Glutamatergic neuron (in vitro differentiated cells): ENCODE measurements at places on chromosomes 6 and 20. TPM values are rescaled to one million over a fixed set of nuclear protein-coding genes. Genes with fewer than 3 reads are reported as not detected.
A peak's percentile ranks its signal among the peaks of the same experiment; 100 is the strongest.

DNA sequence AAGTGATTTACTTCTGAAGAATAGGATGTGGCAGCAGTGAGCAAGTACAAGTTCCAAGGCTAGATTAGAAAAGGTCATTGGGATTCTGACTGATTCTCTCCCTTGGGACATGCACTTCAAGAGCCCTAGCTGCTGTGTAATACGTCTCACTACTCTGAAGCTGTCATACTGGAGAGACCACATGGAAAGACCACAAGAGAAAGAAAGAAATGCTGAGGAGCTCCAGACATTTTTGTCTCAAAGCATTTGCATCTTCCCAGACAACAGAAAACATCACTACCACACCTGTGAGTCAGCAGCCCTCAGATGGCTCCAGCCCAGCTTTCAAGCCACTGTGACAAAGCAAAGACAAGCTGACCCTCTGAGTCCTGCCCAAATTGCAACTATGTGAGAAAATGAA, 20.7 kb downstream of the TENT5A start:
- no peak for DNase-seq
- H3K27me3 ChIP-seq: no peaks in the 10 kb centered on the region
- no peaks in the 10 kb centered on the region for H3K4me1 ChIP-seq

MLIP gene
- 0.44 TPM for total RNA-seq

- peaks cover 21% of the 10 kb centered on the region for H3K4me1 ChIP-seq
- no peaks in the 10 kb centered on the region for H3K36me3 ChIP-seq
- DNase-seq: peak; percentile 72
- H3K27ac ChIP-seq: peak overlapping the region; percentile 95
- peaks cover 16% of the 10 kb centered on the region for H3K27me3 ChIP-seq
- H3K4me3 ChIP-seq: peak overlapping the region; percentile 98
Observed at GRCh38 chr6:31734821-31735406, 1.4 kb downstream of the CLIC1 start.

GRCh38 chr20:43372051-43372450, 85.6 kb upstream of the SRSF6 start:
- no peaks in the 10 kb centered on the region for H3K27me3 ChIP-seq
- no peak overlapping the region for H3K27ac ChIP-seq
- H3K36me3 ChIP-seq: no peaks in the 10 kb centered on the region
- no peaks in the 10 kb centered on the region for H3K4me1 ChIP-seq
- no peak for DNase-seq
- H3K4me3 ChIP-seq: no peak overlapping the region

- peaks cover 10% of the 10 kb centered on the region for H3K27me3 ChIP-seq
- peak; percentile 79 for DNase-seq
- H3K4me3 ChIP-seq: peak overlapping the region; percentile 90
- no peaks in the 10 kb centered on the region for H3K36me3 ChIP-seq
- peaks cover 5% of the 10 kb centered on the region for H3K4me1 ChIP-seq
Observed at GRCh38 chr20:2652724-2653555, 508 bp downstream of the NOP56 start.

- no peak overlapping the region for H3K4me3 ChIP-seq
- H3K4me1 ChIP-seq: peaks cover 11% of the 10 kb centered on the region
- no peak overlapping the region for H3K27ac ChIP-seq
- DNase-seq: no peak
- H3K27me3 ChIP-seq: no peaks in the 10 kb centered on the region
Observed at GRCh38 chr20:24576447-24576846, 107.0 kb downstream of the SYNDIG1 start.

DNA sequence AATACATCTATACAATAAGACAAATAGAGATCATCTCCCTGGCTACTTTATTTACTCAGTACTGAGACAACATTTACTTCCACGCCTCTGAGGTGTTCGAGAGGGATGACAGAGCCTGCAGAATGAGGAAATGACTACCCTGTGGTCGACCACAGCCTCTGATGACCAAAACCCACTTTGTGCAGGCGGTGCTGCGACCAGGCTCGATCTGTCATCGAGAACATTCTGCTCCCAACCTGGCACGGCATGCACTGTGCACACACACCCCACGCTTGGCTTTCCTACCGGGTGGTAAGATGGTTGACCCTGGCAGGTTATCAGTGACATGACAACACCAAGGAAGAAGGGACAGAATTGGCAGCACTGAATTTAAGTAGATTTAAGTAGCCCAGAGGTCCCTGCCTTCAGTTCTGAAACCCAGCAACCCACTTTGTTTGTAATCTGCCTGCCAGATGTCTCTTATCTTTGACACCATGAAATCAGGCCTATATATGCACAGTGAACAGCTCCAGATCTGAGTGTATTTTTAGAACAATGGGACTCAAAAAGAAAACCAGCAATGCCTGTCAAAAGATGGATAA, 42.6 kb downstream of the TTI1 start:
- no peaks in the 10 kb centered on the region for H3K36me3 ChIP-seq
- peak overlapping the region; percentile 17 for H3K4me3 ChIP-seq
- peaks cover 61% of the 10 kb centered on the region for H3K4me1 ChIP-seq
- H3K27ac ChIP-seq: peak overlapping the region; percentile 84

XKR7 gene
- total RNA-seq: 284 TPM

HLA-DMB gene
- total RNA-seq: not detected

GRCh38 chr20:23143098-23143497, 57.0 kb upstream of the CD93 start:
- no peaks in the 10 kb centered on the region for H3K36me3 ChIP-seq
- H3K27ac ChIP-seq: no peak overlapping the region
- H3K4me3 ChIP-seq: no peak overlapping the region
- H3K4me1 ChIP-seq: peaks cover 3% of the 10 kb centered on the region
- DNase-seq: no peak
- no peaks in the 10 kb centered on the region for H3K27me3 ChIP-seq

DNA sequence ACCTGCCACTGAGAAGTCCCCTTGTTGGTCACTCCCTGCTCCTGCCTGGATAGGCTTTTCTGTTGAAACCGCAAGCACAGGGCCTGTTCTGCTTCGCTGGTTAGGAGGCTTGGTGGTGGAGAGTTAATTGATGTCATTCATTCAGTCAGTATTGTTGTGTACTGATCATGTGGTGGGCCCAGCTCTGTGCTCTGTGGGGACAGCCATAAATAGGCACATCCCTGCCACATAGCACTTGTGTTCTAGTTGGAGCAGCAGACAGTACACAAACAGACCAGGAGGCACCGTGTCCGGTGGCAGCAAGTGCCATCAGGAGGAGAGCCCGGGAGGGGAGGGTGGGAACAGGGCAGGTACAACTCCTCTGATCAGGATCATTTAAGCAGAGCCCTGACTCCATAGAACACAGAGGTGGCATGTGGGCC, 155.2 kb upstream of the INSM1 start:
- DNase-seq: no peak
- peak overlapping the region; percentile 62 for H3K27ac ChIP-seq
- H3K4me3 ChIP-seq: no peak overlapping the region
- peaks cover 80% of the 10 kb centered on the region for H3K4me1 ChIP-seq
- no peaks in the 10 kb centered on the region for H3K36me3 ChIP-seq

GRCh38 chr6:25186919-25187318, 92.3 kb upstream of the CARMIL1 start:
- DNase-seq: no peak
- H3K27me3 ChIP-seq: peaks cover 3% of the 10 kb centered on the region

GRCh38 chr6:7535498-7535897, 6.0 kb upstream of the DSP start:
- H3K27me3 ChIP-seq: peaks cover 9% of the 10 kb centered on the region
- H3K27ac ChIP-seq: no peak overlapping the region
- H3K4me1 ChIP-seq: peaks cover 1% of the 10 kb centered on the region
- no peak for DNase-seq

FANCE gene
- total RNA-seq: 33.4 TPM

DNA sequence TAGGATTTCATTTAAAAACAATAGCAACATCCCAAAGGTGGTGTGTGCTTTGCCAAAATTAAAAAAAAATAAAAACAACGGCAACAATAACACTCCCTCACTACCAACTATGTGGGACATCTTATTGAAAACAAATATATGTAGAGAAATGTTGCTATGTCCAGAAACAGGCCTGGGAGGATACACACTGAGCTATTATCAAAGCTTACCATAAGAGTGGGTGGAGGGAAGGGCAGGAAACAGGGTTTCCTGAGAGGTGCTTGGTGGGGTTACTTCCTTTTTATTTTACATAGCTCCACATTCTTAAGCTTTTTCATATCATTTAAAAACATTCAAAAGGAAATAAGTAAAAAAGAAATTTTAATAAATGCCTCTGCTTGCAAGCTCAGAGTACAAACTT, 150.0 kb upstream of the RIPOR2 start:
- no peaks in the 10 kb centered on the region for H3K27me3 ChIP-seq
- H3K36me3 ChIP-seq: no peaks in the 10 kb centered on the region
- no peak overlapping the region for H3K4me3 ChIP-seq
- H3K4me1 ChIP-seq: no peaks in the 10 kb centered on the region
- no peak overlapping the region for H3K27ac ChIP-seq

DNA sequence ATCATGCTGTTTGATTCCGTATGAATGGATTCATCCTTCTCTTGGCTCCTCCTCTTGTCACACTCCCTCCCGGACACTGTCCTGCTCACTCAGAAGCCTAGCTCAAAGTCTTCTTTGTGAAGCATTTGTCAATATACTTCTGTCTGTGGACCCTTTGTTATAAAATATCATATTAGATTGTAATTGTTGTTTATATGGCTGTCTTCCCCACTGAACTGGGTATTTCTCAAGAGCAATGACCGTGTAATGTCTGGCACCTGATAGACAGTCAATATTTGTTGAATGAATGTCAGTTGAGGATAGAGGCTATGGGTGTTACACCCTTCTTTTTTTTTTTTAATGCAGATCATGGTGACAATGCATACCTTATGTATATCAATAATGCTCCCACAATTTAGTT, 335.3 kb downstream of the SOX4 start:
- H3K4me3 ChIP-seq: no peak overlapping the region
- H3K27me3 ChIP-seq: peaks cover 13% of the 10 kb centered on the region
- H3K27ac ChIP-seq: no peak overlapping the region
- no peaks in the 10 kb centered on the region for H3K36me3 ChIP-seq
- peaks cover 7% of the 10 kb centered on the region for H3K4me1 ChIP-seq
- DNase-seq: no peak

DNA sequence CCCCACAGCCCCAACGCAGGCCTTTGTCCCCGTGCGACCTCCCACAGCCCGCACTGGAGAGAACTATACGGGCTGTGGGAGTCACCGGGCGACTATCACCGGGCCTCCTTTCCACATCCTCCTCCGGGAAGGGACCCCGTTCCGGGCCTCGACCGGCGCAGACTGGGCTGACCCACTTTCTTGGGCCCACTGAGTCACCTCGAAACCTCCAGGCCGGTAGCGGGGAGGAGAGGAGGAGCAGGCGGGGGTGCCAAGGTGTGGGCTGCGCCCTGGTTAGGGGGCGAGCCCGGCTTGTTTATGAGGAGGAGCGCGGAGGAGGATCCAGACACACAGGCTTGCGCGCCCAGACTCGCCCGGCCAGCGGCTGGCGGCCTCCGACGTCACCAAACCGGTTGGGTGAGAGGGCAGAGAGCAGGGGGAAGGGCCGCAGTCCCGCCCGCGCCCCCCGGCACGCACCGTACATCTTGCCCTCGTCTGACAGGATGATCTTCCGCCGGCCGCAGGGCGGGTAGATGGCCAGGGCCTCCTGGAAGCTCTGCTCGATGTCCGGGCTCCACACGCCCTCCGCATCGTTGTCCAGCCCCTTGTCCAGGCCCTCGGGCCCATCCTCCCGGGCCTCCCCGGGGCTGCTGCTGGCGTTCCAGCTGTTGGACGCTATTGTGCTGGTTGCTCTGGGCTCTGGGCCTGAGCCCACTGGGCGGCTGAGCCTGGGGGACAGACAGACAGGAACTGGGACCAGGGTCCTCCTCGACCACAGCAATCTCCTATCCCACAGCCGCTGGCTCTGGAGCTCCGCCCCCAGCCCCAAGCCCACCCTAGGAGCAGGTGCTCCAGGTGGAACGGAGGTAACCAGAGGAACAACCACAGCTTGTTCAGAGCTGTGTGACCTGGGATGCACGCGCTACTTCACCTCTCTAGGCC, 10.6 kb downstream of the TEAD3 start:
- DNase-seq: peak; percentile 55
- H3K4me3 ChIP-seq: peak overlapping the region; percentile 74
- H3K36me3 ChIP-seq: no peaks in the 10 kb centered on the region
- peaks cover 4% of the 10 kb centered on the region for H3K27me3 ChIP-seq

- H3K4me3 ChIP-seq: no peak overlapping the region
- H3K27me3 ChIP-seq: no peaks in the 10 kb centered on the region
- H3K36me3 ChIP-seq: no peaks in the 10 kb centered on the region
Observed at GRCh38 chr20:33105316-33105924, 26.0 kb downstream of the BPIFB4 start.

DNA sequence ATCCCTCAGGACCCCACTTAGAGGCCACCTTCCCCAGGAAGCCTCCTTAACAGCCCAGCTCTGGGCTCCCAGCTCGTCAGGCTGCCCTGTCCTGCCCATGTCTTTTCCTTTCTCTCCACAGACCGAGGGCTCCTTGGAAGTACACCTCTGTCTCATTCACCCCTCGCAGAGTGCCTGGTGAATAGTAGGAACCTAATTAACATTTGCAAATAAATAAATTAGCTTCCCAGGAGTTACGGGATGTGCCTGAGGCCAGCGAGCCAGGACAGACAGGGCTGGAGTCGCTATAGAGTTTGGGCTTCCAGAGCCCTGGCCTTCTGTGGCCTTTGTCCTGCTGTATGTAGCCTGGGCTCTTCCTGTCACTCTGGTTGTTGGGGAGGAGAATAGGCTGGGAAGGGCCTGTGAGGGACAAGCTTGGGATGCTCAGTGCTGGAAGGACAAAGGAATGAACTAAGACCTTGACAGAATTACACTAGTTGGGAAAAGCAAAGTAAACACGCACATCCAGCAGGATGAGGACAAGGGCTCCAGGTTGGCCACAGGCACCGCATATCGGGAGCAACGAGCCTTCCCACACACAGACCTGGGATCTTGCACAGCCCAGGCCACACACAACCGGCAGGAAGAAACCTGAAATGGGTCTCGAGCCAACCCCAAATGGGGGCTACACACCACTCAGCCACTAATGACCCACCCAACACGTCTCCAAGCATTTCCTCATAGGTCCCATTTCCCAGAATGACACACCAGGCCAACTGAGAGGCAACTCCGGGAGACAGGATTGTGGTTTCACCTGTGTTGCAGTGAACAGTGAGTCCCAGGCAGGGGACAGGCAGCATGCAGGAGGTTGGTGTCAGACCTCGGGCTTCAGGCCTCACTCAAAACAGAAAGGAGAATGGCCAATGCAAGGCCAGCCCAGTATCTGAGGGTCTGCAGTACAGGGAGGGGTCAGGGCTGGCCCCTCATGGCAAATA, 9.7 kb downstream of the MAP1LC3A start:
- H3K27ac ChIP-seq: no peak overlapping the region
- H3K4me1 ChIP-seq: peaks cover 7% of the 10 kb centered on the region
- H3K27me3 ChIP-seq: peaks cover 11% of the 10 kb centered on the region
- no peaks in the 10 kb centered on the region for H3K36me3 ChIP-seq
- no peak for DNase-seq

GRCh38 chr20:36010076-36010475, 41.7 kb downstream of the CNBD2 start:
- peaks cover 3% of the 10 kb centered on the region for H3K4me1 ChIP-seq
- no peak for DNase-seq
- peaks cover 5% of the 10 kb centered on the region for H3K27me3 ChIP-seq
- no peak overlapping the region for H3K27ac ChIP-seq
- H3K4me3 ChIP-seq: no peak overlapping the region

DHX16 gene
- total RNA-seq: 26.9 TPM

MTFR2 gene
- total RNA-seq: 1.9 TPM

EYA2 gene
- 94.1 TPM for total RNA-seq
